ENCODE measurements at places on chromosomes 4 and X. TPM values are rescaled to one million over a fixed set of nuclear protein-coding genes. Genes with fewer than 3 reads are reported as not detected.

LUZP4 gene
- not detected for total RNA-seq

SULT1B1 gene
- not detected for total RNA-seq

- DNase-seq = no peak
Observed at GRCh38 chrX:11998944-11999343, 139.3 kb upstream of the FRMPD4 start.

- no peak for DNase-seq
Observed at GRCh38 chr4:184453365-184454160, 20.8 kb downstream of the IRF2 start.

DUSP21 gene
- total RNA-seq = not detected

GRCh38 chr4:150251752-150252190, 173.5 kb downstream of the DCLK2 start:
- no peak for DNase-seq

QDPR gene
- total RNA-seq = 6.1 TPM

- DNase-seq = no peak
Observed at GRCh38 chr4:16524911-16525554, 298.8 kb upstream of the TAPT1 start.

DNA sequence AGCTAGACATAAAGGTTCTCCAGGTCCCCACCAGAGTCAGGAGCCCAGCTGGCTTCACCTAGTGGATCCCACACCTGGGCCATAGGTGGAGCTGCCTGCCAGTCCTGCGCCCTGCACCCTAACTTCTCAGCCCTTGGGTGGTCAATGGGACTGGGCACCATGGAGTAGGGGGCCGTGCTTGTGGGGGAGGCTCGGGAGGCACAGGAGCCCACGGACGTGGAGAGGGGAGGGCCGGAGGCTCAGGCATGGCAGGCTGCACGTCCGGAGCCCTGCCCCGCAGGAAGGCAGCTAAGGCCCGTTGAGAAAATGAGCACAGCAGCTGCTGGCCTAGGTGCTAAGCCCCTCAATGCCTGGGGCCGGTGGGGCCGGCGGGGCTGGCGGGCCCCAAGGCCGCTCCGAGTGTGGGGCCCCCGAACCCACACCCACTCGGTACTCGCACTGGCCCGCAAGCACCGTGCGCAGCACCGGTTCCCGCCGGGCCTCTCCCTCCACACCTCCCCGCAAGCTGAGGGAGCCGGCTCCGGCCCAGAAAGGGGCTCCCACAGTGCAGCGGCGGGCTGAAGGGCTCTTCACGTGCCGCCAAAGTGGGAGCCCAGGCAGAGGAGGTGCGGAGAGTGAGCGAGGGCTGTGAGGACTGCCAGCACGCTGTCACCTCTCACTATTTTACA, 291.1 kb downstream of the KLHL4 start:
- no peak for DNase-seq

DNA sequence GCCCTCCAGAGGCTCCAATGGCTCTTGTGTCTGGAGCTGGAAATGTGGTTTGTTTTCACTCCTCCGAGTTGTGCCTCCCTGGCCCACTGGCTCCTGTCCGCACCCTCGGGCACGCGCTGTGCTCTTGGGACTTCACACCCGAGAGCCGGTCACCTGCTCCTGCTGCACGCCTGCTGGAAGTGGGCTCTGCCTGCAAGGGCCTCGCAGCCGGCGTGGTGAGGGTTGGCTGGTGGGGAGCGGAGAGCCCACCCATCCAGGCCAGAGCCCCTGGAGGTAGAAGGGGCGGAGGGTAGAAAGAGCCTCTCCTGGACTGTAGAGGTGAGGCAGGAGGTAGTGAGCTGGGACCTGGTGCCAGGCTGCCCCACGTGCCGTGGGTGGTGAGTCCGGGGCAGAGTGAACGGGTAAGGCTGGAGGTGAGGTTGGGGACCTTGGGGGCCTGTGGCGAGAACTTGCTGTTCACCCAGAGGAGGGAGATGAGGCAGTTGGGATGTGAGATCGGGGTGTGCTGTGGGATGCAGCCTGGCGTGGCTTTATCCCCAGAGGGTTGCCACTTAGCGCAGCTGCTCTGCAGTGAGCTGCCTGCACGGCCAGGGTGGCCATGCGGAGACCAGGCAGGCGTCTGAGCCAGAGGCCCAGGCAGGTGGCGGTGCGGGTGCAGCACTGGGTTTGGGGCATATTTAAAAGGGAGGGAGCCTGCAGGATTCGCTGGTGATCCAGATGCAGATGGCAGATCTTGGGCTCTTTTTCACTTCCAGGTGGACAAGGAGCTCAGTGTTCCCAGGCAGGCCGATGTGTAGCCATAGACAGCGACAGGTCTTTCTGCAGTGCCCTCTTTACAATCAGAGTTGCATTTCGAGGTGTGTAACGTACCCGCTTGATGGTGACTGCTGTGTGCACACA, 48.8 kb downstream of the PCGF3 start:
- DNase-seq = no peak

NLRP2B gene
- not detected for total RNA-seq

DNA sequence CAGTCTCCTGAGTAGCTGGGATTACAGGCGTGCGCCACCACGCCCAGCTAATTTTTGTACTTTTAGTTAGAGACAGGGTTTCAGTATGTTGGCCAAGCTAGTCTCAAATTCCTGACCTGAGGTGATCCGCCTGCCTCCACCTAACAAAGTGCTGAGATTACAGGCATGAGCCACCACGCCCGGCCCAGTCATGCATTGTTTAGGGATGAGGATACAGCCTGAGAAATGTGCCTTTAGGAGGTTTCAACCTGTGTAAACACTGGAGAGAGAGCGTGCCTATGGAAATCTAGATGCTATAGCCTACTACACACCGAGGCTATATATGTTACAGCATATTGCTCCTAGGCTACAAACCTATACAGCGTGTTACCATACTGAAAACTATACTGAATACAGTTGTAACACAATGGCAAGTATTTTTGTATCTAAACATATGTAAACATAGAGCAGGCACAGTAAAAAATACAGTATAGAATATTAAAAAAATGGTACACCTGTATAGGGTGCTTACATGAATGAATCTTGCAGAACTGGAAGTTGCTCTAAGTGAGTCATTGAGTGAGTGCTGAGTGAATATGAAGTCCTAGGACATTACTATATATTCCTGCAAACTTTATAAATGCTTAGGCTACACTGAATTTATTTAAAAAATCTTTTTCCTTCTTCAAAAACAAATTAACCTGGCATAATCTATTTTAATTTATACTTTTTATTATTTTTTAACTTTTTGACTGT, 588.2 kb upstream of the ADGRL3 start:
- no peak for DNase-seq

GPR119 gene
- not detected for total RNA-seq

MSL3 gene
- total RNA-seq = 31.3 TPM

- DNase-seq = no peak
Observed at GRCh38 chr4:26404743-26405206, 84.0 kb downstream of the RBPJ start.

FATE1 gene
- not detected for total RNA-seq

DNA sequence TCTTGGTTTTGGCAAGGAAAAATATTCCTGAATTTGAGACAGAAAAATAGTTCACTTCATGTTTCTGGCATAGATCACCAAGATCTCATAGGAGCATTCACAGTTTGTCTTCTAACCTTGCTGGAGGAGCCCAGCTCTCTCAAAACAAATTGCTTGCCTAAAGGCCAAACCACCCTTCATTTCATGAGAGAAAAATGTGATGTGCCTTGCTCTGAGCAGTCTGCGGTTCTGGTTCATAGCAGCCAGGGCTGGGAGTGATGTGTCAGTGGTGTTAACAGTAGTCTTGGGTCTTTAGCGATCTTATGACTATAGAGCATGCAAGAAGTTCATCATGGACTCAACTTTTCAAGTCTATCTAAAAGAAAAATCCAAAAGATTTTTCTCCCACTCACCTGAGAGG, 183.3 kb downstream of the DCLK2 start:
- no peak for DNase-seq

GRCh38 chrX:149487292-149487691, 17.8 kb downstream of the IDS start:
- DNase-seq = no peak

DNA sequence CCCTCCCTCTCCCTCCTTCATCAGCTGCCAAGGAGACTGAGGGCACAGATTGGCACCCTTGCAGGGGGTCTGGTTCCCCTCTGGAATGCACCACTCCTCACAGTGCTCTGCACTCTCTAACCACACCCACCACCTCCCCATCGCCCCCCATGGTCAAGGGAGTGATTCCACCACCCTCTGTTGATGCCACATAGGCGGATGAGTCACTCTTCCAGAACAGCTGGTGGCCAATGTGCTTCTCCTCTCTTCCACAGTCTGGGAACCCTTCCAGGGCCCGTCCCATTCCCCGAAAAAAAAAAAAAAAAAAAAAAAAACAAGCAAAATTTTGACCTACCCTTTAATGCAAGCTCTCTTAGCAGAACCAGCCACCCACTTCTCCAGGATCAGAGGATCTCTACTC, 341.3 kb upstream of the KLF3 start:
- DNase-seq = peak; percentile 89

DNA sequence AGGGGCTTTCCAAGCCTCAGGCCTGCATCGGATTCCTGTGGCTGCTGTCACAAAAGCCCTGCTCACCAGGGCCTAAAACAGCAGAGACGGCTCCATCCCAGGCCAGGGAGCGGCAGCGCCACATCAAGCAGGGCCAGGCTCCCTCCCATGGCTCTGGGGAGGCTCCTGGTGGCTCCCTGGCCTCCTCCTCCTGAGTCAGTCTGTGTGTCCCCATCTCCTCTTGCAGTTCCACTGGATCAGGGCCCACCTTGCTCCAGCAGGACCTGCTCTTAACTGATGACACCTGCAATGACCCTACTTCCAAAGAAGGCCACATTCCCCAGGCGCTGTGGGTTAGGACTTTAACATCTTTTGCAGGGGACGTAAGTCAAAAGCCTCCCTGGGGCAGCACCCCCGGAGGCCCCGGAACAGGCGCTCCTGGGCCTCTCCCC, 51.9 kb downstream of the CPZ start:
- DNase-seq = no peak

FHL1 gene
- total RNA-seq = 55.9 TPM

- no peak for DNase-seq
Observed at GRCh38 chr4:137711502-137711901, 179.2 kb upstream of the PCDH18 start.

- no peak for DNase-seq
Observed at GRCh38 chrX:42385730-42386129, 392.2 kb downstream of the PPP1R2C start.

OPRPN gene
- not detected for total RNA-seq

GRCh38 chr4:123941306-123941705, 544.7 kb downstream of the SPRY1 start:
- DNase-seq = no peak

- peak; percentile 35 for DNase-seq
Observed at GRCh38 chr4:110049951-110050925, 137.6 kb downstream of the EGF start.

RASSF6 gene
- total RNA-seq = under 0.01 TPM

SMIM10 gene
- total RNA-seq = 5.8 TPM

FOXP3 gene
- total RNA-seq = not detected
